ENCODE measurements at places on chromosomes 3 and 15.

DNA sequence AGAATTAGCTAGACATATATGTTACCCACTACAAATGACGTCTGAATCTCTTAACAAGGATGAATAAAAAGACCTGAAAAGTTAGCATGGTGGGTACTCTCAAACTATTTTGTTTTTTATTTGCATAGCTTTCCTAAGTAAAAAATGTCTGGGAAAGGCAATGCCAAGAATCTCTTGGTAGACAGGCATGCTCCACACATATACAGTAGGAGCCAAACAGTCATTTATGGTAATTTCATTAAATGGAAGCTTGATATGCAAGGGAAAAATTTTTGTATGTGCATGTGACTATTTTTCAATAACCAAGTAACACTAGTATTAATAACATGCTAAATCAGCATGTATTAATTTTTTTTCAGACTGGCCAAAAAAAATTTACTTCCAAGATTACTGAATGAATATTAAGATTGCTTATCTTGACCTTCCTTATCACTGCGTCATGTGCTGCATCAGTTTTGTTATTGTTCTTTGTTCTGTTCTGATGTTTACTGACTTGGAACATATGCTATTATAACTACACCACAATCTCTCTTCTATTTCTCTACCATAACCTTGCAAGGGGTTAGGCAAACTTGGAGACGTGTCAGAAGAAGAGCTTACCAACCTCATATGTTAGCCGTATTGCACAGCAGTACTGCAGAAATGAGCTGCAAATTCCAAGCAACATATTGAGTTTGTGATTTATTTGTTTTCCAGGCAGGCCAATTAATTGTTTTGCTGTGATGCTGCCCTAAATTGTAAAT, 255.3 kb downstream of the RBMS3 start:
- no peak for DNase-seq

GRCh38 chr15:67736810-67737209, 88.5 kb upstream of the SKOR1 start:
- no peak for DNase-seq

- DNase-seq, result no peak
Measured at GRCh38 chr15:71595846-71596553, 214.4 kb upstream of the NR2E3 start.

GRCh38 chr15:48472756-48473155, 141.5 kb downstream of the DUT start:
- no peak for DNase-seq

- no peak for DNase-seq
Measured at GRCh38 chr3:162441716-162442115, 945.1 kb downstream of the OTOL1 start.
